ENCODE measurements at places on chromosomes 3 and 15. TPM values are rescaled to one million over a fixed set of nuclear protein-coding genes. Genes with fewer than 3 reads are reported as not detected.

Gene PCOLCE2
- total RNA-seq = 30.3 TPM

Gene CFAP100
- not detected for total RNA-seq

Gene SRGAP3
- 0.98 TPM for total RNA-seq

Gene C3orf62
- total RNA-seq = 1.7 TPM

Gene GLDN
- total RNA-seq = not detected
